ENCODE measurements at places on chromosomes 2 and 18.

DNA sequence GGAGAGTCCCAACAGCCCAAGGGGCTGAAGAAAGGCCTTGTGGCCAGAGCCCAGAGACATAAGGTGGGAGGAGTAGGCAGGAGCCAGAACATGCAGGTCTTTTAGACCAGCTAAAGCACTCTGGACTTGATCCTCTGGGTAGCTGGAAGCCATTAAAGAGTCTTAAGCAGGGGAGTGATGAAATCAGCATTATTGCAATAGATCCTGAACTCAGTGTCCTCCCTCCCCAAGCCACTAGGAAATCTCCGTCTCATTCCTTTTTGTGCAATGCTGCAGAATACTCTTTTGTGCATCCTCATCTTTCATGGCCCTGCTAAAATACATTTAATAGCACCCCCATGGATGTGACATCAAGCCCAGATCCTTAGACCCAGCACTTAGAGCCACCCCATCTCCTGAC is 58.6 kb upstream of the ZCCHC2 start:
- no peak for DNase-seq

DNA sequence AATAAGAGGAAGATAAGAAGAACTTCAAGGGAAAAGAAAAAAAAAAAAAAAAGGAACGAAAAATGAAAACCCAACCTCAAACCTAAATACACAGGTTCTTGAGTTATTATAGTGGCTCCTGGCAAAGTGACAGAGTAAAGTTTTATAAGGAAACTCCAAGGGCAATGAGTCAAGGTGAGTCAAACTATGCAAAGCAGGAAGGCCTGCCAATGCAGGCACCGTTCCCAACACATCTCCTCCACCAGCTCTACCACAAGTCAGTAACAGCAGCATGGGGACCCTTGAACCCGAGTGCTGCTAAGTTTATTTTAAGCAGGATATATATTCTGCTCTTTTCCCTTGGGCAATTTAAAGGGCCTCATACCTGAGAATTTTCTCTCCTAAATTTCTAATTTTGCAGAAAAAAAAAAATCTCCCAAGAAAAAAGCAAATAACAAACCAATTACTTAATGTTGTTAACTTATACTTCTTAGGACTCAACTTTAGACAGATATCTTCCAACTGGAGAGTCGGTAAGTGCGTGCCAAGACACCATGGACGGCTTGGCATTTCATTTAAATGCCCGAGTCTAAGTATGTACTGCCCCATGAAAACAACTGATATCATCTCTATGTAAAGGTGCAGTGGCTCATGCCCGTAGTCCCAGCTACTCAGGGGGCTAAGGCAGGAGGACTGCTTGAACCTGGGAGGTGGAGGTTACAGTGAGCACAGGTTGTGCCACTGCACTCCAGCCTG is 75.7 kb upstream of the TFCP2L1 start:
- no peak for DNase-seq

DNA sequence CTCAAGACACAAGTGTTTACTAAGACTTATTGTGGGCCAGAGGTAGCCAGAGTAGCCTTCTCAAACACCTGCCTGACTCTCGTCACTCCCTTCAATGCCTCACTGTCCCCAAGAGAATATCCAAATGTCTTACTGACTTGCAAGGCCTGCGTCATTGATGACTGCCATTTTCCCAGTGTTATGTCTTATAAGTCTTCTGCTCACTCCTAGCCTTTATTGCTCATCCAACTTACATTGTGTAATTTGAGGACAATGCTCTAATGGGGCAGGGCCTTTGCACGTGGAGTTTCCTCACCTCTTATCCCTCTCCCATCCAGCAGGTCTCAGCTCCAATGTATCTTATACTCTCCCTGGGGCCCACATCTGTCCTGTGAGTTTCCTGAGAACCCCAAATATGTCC is 10.1 kb upstream of the CD226 start:
- DNase-seq = no peak

GRCh38 chr2:167962436-167963226 is 284.8 kb downstream of the STK39 start:
- DNase-seq = no peak

DNA sequence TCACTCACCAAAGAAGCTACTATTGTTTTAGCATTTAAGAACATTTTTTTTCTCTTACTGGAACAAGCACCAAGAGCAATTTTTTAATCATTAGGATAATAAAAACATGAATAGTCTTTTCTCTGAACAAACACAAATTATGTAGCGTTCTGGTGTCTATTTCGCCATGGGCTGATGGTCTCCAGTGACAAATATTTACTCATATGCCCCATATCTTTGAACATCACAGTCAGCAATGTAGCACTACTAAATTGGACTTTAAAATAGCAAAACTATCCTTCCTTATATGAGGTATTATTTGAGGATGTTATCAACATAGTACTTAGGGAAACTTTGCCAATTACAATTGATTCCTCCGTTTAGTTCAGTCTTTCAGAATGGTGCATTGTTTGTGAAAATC is 1326.0 kb upstream of the ZEB2 start:
- no peak for DNase-seq

DNA sequence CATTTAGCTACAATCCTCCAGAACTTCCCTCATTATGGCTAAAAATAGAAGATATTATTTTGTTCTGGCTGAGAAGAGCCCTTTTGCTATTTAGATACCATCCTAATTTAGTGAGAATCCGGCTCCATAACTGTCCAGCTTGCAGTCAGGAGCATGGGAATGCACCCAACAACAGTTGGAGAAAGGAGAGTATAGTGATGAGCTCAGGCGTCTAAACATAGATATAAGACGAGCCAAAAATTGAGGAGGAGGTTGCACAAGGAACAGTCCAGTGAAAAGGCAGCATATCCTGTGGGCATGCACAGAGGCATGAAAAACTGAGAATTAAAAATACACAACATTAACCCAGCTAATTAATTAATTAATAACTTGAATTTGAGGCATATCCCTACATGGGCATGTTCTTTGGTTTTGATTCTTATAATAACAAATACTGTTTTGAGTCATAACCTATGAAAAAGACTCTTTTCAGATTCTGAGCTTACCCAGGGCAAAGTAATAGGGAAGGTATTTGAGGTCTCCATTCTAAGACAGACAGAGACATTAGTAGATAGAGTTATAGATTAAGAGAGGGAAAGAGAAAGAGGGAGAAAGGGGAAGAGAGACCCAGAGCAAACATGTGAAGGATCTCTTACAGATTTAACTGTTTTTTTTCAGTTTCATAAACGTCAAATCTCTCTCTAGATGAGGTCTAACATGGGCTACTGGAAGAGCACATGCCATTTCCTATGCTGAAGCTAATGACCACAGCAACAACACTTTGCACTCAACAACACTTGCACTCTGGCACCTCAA is 311.2 kb downstream of the OSR1 start:
- peak; percentile 14 for DNase-seq

DNA sequence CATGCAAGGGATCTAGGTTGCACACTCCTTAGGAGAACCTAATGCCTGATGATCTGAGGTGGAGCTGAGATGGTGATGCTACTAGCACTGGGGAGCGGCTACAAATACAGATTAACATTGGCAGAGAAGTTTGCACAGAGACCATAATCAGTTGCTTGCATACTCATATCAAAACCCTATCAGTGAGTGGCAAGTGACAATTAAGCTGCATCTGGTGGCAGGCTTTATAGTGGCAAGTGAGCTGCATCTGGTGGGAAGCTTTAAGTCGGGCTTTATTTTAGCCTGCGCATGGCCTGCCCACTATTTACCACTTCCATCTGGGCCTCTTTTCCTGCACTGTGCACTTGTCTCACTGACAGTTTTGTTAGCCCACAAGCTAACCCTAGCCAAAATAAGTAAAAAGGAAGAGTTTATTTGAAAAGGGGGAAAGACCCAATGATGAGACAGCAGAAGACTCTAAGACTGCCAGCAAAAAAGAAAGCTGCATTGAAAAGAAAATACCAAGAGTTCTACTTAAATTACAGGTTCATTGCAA is 140.9 kb upstream of the B3GNT2 start:
- DNase-seq = no peak

DNA sequence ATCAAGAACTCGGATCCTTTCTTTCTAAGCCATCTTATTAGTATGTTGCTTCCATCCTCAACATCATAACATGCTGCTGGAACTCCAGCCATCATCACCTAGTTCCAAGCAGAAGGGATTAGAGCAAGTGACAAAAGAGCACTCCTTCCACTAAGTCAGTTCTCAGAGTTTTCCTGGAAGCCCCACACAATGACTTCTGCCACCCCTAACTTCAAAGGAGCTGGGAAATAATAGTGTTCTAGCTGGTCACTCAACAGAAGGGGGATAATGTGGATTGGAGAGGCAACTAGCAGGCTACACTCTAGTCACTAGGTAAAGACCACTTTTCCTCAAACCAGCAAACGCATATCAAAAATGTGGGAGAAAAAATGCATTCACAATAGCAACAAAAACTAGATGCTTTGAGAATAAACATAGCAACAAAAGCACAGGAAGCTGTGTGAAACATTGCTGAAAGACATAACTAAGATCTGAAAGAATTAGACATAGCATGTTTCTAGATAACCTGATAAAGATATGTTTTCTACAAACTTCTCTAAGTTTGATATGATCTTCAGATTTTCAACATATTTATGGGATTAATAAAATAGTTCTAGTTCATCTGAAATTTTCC is 39.5 kb downstream of the COX7A2L start:
- DNase-seq = no peak

- DNase-seq = no peak
Observed at GRCh38 chr2:64052463-64053241, 33.4 kb upstream of the VPS54 start.

DNA sequence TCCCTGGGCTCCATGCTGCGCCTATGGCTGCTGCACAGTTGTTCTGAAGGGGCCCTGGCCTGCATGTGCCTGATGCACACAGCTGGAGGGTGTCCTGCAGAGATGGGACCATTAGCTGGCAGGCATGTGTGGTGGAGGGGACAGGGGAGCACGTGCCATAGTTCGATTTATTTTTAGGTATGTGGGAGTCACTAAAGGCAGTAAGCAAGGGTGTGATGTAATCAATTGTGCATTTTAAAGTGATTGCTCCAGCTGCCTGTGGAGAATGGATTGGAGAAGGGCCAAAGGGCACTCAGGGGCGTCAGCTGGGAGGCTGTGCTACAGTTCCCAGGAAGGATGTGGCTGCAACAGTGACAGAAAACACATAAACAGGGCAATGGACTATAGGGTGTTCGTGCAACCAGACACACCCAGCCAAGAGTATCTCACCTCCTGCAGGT is 205.1 kb downstream of the ARL4C start:
- DNase-seq = no peak

DNA sequence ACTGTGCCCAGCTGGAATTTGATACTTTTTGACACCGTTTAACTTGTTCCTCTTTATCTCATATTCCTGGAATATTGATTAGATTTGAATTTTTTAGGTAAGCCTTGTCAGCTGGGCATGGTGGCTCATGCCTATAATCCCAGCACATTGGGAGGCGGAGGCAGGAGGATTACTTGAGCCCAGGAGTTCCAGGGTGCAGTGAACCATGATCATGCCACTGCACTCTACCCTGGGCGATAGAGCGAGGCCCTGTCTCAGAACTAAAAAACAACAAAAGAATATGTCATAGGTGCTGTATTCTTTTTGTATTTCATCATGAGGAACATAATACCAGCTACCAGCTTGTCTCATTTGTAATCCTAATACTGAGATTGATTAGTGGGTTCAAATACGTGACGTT is 90.3 kb downstream of the ZNF532 start:
- no peak for DNase-seq

GRCh38 chr18:47898055-47898454 is 32.4 kb downstream of the SMAD2 start:
- DNase-seq = no peak

GRCh38 chr2:88011011-88011410 is 5.3 kb downstream of the RNU2-63P start:
- DNase-seq = no peak

GRCh38 chr2:102063487-102063911 is 71.7 kb downstream of the IL1R2 start:
- DNase-seq = no peak

- DNase-seq = no peak
Observed at GRCh38 chr2:186327251-186327868, 158.7 kb upstream of the ZC3H15 start.

GRCh38 chr2:157468931-157469708 is 25.2 kb upstream of the CYTIP start:
- no peak for DNase-seq

GRCh38 chr2:73112913-73113854 is at the start of gene RAB11FIP5:
TSS of gene RAB11FIP5 (minus strand) at chr2:73112948. CDS start at chr2:73112777, 171 bp downstream.
- DNase-seq = peak; percentile 67

DNA sequence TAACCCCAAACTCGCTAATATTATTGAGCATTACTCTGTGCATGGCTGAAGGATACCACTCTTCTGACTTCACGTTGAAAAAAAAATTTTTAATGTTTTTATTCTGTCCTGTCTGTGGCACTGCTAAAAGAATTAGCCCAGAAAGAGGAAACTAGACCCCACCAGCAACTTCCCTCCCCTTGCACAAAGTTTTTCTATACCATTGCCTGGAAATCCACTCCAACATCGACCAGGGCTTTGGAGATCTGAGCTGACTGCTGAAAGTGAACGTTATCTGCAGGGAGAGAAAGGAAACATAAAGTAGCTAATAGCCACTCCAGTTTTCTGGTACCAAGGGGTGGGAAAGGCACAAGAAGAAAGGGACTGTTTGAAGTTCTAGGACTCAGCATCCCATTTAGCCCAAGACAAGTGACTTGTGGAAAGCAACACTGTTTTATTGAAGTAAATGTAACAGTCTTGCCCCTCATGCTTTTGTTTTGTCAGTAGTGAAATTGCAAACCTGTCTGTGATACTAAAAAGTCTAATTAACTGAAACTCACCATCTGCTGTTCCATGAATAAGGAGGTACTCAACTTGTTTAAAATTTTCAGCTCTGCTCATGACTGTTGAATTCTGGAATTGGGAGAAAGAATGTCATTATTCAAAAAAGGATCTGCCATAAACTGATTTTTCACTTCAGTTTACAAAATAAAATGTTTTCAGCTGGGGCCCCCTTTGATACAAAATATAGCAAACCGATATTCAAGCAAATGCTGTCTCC is 79.1 kb downstream of the DPP4 start:
- no peak for DNase-seq
